CMK (cell line): ENCODE measurements at places on chromosomes 11 and 22.

- no peak for DNase-seq
Observed at GRCh38 chr11:123428116-123428715, 1.9 kb upstream of the GRAMD1B start.

DNA sequence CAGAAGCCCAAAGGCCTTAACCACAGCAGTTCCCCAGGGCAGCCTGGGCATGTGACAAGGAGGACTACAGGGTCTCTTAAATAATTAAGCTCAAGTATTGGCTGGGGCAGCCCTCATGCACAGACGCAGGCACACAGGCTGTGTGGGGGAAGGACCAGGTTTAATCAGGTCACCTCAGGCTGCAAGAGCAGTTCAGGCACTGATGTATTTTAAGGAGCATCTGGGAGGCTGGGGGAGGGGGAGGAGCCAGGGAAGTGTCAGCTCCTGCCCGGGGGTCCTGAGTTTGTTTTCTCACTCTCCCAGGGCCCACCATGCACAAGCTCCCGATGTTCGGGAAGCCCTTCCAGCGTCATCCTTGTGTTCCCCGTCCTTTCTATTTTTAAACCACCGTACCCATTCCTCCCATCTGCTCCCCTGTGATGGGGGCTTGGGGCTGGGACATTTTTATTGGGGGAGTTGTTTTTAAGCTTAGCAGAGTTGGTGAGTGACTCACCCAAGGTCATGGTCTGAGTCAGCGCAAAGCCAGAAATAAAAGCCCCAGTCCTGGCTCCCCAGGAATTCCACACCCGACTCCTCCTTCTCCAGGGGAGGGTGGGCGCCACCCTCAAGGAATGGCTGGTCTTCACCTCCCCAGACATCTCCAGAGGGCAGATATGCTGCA is 2.4 kb downstream of the CSDC2 start:
- no peak for DNase-seq

- DNase-seq = no peak
Observed at GRCh38 chr11:34192481-34193401, 87.3 kb downstream of the NAT10 start.

DNA sequence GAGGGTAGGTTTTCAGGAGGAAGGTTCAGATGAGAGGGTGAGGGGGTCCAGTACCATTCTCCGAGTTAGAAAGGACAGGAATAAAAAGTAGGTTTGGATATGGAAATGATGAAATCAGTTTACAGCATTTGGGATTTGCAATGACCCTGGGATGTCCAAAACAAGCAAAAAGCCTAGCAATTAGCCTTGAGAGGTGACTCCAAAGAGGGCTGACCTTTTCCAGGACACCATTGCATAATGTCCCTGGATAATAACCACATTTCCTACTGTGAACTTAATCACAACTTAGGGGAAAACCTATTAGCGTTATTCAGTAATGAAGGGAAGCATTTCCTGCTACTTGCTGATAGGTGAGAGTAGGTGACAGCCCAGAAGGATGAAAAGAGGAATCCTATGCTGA is 101.4 kb upstream of the ARHGAP42 start:
- no peak for DNase-seq
